Activated CD4-positive, alpha-beta T cell treated with anti-CD3 and anti-CD28 coated beads, Interleukin-2, amount 50 U/mL, for 16 hours (primary cell): ENCODE measurements at places on chromosomes 7 and 10.

DNA sequence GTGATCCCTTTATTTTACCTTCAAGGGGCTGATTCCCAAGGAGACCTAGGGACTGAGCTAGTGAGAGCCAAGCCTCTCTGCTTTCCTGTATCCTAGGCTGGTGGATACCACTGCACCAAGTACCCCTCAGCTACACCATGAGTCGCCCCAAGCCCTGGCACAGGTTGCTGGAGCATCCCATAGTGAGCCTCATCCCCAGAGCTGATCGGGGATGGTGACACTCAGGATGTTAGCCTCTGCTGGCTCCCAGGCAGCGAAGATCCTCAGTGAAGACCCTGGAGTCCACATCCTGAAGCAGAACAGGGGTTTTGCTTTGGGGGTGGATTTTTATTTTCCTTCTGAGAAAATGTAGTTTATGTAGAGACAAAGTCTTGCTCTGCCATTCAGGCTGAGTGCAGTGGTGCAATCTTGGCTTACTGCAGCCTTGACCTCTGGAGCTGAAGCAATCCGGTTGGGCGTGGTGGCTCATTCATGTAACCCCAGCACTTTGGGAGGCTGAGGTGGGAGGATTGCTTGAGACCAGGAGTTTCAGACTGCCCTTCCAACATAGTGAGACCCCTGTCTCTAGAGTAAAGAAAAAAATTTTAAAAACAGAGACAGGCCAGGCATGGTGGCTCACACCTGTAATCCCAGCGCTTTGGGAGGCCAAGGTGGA lies 12.5 kb upstream of the ZNF212 start:
- no peak for DNase-seq

GRCh38 chr10:84214046-84214572 lies 11.2 kb downstream of the LRIT2 start:
- DNase-seq, result no peak

DNA sequence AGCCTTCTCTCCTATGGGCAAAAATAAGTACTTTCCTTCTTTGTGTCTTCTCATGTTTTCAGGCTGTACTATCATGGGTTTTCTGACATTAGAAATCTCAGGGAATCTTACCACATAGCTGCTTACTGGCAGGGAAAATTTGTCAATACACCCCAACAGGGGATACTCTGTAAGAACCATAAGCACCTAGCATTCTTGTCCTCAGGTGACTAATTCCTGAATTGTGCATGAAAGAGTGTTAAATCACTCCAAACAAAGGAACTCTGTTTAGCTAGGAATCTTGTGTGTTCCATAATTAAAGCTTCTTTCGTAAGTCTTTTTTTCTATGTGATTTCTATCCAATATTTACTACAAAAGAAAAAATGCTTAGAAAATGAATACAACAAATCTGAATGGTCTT lies 206.7 kb upstream of the POT1 start:
- DNase-seq, result no peak

GRCh38 chr7:89223900-89224395 lies 428.4 kb upstream of the TEX47 start:
- DNase-seq, result no peak

GRCh38 chr10:68088740-68089139 lies 13.7 kb upstream of the HERC4 start:
- peak; percentile 63 for DNase-seq

DNA sequence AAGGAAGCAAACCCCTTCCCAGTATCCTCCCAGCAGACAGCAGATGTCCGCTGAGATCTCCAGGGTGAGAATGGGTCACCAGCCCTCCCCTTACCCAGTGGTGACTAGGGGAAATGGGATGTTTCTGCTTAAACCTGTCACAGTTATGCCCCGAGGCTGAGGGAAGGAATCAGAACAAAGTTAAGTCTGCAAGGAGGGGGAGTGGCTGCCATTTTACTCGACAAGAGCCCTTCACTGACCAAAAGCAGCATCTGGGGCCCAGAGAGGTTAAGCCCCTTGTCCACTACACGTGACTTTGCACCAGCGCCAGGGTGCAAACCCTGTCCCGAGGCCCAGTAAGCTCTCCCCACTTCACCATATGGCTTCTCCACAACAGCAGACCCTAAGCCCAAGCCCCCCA lies 4.6 kb upstream of the NANOS1 start:
- DNase-seq, result no peak

- no peak for DNase-seq
Measured at GRCh38 chr10:130481936-130482335, 345.7 kb downstream of the GLRX3 start.

- DNase-seq, result no peak
Measured at GRCh38 chr10:59894114-59894513, 12.2 kb downstream of the CCDC6 start.

GRCh38 chr10:7306147-7306546 lies 104.7 kb downstream of the SFMBT2 start:
- DNase-seq, result no peak

DNA sequence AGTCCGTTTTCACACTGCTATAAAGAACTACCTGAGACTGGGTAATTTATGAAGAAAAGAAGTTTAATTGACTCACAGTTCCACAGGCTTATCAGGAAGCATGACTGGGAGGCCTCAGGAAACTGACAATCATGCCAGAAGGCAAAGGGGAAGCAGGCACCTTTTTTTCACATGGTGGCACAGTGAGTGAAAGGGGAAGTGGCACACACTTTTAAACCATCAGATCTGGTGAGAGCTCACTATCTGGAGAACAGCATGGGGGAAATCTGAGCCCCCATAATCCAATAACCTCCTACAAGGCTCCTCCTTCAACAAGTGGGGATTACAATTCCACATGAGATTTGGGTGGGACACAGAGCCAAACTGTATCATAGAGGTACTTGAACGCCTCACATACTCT lies 30.0 kb downstream of the AGR3 start:
- DNase-seq, result no peak

GRCh38 chr7:33702514-33703054 lies 202.8 kb upstream of the BMPER start:
- no peak for DNase-seq

- DNase-seq, result no peak
Measured at GRCh38 chr10:78750418-78750817, 318.3 kb upstream of the ZMIZ1 start.

GRCh38 chr10:101565936-101566332 lies 22.1 kb downstream of the POLL start:
- DNase-seq, result no peak

GRCh38 chr7:105320896-105321295 lies 67.8 kb downstream of the SRPK2 start:
- DNase-seq, result no peak

DNA sequence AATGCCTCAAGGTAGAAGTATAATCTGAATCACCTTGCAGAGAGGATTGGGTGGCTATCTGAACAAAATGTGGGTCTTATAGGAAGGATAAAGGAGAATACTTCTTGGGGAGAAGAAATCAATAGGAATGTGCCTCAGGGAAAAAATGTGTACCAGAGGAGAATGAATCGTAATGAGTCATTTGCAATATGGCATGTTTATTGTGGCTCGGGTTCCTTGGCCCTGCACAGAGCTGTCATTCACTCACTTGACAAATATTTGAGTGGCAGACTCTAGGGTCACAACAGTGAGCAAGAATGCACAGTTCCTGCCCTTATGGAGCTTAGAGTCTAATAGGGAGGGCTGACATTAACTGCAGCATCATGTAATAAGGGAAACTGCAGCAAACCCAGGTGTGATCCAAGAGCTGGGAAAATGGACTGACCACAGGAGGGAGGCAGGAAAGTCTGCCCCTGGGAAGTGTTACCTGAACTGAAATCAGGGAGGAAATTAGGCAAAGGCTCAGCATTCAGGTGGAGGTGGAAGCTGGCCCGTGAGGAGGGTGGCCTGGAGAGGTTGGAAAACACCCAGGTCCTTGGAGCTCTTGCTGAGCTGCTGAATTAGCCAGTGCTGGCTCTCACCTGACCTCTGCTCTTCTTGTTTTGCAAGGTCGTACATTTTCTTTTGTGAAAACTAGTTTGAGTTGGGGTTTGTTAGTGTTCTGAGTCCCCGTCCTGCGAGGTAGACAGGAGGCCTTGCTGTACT lies 203.9 kb downstream of the FRMD4A start:
- DNase-seq, result no peak

DNA sequence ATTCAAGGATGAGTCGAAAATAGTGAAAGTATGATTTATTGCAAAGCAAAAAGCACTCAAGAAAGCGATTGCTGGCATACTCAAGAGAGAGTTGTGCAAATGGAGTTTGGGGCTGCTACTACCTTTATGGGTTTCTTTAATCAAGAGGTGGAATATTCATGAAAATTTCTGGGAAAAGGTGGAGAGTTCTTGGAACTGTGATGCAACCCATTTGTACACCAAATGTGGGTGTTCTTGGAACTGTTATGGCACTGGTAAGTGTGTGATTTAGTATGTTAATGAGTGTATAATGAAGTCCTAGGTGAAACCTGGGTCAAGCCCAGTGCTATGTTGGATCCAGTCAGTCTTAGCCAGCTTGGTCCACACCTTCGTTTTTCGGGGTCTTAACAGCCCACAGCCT lies 3.4 kb upstream of the VOPP1 start:
- DNase-seq, result no peak

DNA sequence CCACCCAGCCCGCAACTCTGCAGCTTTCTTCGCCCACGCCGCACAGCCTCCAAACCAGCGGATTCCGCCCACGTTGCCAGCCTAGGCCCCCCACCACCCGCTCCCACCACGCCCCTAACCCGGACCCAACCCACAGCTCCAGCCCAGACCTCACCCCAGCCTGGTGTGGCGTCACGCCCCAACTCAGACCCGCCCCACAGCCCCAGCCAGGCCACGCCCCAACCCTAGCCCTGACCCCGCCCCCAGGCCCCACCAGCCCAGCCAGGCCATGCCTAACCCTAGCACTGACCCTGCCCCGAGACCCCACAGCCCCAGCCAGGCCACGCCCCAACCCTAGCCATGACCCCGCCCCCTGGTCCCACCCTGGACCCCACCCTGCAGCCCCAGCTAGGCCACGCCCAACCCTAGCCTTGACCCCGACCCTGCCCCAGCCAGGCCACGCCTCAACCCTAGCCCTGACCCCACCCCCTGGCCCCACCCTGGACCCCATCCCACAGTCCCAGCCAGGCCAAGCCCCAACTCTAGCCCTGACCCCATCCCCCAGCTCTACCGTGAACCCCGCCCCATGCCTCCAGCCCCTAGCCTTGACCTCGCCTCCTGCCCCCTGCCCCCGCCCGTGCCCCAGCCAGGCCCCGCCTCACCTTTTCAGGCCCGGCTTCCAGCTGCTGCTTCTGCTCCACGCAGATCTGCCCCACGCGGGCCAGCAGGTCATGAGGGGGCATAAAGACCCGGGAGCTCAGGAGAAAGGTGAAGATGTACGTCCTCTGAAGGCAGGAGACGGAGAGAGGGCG lies 64.0 kb downstream of the RASGEF1A start:
- peak; percentile 44 for DNase-seq

- no peak for DNase-seq
Measured at GRCh38 chr7:123400196-123400595, 134.2 kb downstream of the IQUB start.

DNA sequence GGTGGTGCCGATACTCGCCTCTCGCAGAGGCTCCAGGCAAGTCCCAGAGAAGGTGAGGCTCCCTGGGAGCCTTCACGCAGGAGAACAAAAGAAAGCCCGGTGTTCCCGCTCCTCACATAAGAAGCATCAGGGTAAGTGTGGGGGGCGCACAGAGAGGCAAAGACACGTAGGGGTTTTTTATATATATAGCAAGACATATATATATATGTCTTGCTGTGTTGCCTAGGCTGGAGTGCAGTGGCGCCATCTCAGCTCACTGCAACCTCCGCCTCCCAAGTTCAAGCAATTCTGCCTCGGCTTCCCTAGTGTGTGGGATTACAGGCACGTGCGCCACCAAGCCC lies 61.3 kb downstream of the PDIA4 start:
- no peak for DNase-seq

DNA sequence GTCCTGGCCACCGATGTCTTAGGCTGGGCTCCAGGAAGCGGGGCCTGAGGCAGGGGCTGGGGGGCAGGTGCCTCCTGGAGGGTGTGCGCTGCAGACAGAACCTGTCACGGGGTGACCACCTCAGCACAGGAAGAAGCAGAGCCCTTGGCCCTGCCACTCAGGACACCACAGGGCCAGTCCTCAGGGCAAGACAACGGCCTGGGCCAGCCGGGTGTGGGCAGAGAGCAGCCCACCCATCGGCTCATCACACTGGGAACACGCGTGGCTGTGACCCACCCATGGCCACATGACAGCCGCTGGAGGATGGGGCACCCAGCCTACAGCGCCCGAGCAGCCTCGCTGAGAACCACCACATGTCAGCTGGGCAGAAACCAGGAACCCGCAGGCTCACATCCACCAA lies 5.9 kb upstream of the DIP2C start:
- DNase-seq, result no peak

DNA sequence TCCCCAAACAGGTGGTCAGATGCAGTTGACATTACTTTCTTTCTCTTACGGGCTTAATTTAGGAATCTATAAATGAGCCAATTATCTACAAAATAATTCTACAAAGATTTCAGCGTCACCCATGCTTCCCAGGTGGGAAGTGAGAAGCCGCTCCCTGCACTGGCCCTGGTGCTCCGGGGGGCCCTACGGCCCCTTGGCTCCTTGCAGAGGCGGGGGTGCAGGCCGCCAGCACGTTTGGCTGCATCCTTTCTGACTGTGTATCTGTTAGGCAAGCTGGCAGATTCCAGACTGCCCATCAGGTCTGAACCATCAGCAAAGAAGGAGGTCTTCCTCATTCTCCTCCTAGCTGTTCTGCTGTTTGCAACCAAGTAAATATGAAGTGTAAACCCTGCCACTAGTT lies 16.3 kb downstream of the VWC2 start:
- DNase-seq, result no peak

- DNase-seq, result no peak
Measured at GRCh38 chr7:158735935-158736334, 31.3 kb upstream of the NCAPG2 start.

DNA sequence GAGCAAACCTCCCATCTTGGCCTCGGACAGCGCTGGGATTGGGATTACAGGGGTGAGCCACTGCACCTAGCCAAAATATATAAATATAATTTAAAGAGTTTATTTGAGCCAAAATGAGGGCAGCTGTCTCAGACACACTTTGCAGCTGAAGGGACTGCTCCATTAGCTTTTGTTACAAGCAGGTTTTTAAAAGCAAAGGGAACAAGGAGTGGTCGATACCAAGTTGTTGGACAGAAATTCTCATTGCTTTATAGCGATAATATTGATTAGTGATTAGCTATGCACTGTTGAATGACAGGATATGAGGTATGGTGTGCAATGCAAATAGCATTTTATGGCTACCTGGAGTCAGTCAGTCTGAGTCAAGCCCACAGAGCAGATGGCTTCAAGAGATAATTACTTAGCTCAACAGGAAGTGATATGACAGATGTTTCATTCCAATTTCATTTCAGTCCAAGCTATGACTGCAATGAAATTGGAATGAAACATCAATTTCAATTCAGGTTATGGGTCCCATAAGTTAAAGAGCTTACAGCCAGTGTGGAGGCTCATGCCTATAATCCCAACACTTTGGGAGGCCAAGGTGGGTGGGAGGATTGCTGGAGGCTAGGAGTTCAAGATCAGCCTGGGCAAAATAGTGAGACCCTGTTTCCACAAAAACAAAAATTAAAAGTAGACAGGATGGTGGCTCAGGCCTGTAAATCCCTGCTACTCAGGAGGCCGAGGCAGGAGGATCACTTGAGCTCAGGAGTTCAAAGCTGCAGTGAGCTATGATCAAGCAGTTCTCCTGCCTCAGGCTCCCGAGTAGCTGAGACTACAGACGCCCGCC lies 23.1 kb downstream of the TYW1 start:
- DNase-seq, result peak; percentile 49
